ENCODE measurements at places on chromosomes 4 and X.

GRCh38 chrX:8323356-8323755, 141.3 kb upstream of the VCX3B start:
- no peak for DNase-seq

GRCh38 chr4:48851651-48852050, 20.8 kb downstream of the OCIAD1 start:
- DNase-seq, result no peak

DNA sequence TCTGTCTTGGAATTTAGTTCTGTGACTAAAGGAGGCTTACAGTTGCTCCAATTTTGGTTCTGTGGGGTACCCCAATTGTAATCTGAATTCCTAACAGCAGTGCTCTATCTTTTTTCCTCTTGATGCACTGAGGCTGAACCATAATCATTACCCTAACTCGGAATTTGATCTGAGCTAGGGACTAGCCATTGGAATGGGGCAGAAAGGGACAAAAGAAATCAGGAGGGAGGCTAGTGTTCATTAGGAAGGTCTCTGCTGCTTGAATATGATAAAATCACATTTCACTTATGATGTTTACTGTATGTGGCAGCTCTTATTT, 2.7 kb downstream of the KLF3 start:
- no peak for DNase-seq

- DNase-seq, result no peak
These were observed 136.2 kb downstream of the CPZ start for GRCh38 chr4:8728536-8729407.

DNA sequence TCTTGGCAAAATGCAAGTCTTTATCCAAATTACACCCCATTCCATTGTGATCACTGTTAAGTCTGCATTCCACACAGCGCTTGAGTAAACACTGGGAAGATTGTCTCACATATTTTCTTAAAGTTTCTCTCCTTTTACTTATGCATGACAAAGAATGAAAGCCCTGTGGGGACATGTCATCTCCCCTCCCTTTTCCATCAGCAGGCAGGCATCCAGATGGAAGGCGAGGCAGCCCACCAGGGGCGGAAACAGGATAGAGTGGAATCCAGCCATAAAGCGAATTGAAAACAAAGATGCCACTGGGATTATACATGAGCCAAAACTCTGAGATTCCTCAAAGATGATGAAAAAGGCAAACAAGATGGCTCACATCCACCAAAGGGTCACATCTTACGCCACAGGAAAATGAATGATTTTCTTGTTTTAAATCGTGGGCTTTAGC, 78.2 kb downstream of the AFAP1 start:
- DNase-seq, result peak; percentile 87

GRCh38 chr4:140150636-140150885, 3.4 kb downstream of the MAML3 start:
- peak; percentile 94 for DNase-seq

DNA sequence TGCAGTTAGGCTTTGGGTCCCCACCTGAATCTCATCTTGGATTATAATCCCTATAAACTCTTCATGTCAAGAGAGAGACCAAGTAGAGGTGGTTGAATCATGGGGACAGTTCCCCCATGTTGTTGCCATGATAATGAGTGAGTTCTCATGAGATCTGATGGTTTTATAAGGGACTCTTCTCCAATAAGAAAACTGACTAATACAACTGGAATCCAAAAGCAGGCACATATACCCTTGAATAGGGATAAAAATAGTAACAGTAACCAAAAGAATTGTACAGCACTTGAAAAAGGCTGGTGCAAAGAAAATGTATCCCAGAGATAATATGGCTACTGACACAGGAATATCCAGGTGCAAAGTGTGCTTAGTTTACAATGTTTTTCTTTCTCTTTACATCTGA, 351.5 kb upstream of the MAD2L1 start:
- DNase-seq, result no peak

DNA sequence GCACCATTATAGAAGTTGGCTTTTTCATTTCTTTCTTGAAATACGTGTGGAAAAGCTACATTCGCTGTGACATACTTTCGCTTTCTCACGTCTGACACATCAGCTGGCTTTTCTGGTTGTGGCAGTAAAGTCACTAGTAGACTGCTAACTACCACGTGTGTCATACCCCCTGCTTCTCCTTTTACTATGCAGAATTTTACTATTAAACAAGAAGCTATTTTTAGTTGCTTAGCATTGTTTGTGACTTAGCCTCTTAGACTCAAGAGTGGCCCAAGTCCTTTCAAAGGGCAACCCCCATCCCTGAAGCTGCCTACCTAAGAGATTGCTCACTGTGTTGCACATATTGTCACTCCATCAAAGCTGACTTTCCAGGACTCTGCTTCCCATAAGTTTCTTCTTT, 2.1 kb upstream of the IL2 start:
- DNase-seq, result peak; percentile 8

GRCh38 chr4:48340276-48340964, 909 bp upstream of the SLAIN2 start:
- peak; percentile 59 for DNase-seq

DNA sequence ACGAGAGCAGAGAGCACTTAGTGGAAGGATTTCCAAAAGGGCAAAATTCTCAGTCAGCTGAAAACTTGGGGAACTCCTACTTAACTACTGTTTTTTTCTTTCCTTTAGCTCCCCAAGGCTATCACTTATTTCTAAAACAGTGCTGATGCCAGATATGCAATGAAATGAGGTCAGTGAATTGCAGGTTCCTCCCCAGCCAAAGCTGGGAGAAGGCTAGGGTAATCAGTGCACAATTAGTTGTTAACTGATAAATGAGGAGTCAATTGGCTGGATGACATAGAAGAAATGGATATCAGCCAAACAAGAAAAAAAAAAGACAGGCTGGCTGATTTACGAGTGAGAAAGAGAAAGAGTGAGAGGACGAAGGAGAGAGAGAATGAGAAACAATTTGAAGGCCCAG, 195.6 kb downstream of the GPC3 start:
- no peak for DNase-seq

DNA sequence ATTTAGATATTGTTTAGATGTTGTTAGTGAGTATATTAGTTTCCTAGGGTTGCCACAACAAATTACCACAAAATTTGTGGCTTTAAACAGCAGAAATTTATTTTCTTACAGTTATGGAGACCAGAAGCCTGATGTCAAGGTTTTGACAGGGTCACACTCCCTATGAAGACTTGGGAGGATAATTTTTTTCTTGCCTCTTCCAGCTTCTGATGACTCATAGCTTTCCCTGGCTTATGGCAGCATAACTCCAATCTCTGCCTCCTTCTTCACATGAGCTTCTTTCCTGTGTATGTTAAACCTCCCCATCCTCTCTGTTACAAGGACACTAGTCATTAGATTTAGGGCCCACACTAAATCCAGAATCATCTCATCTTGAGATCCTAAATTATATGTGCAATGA, 20.9 kb upstream of the RAB40A start:
- no peak for DNase-seq

GRCh38 chr4:139295942-139296299, 5.4 kb upstream of the NAA15 start:
- DNase-seq, result no peak

DNA sequence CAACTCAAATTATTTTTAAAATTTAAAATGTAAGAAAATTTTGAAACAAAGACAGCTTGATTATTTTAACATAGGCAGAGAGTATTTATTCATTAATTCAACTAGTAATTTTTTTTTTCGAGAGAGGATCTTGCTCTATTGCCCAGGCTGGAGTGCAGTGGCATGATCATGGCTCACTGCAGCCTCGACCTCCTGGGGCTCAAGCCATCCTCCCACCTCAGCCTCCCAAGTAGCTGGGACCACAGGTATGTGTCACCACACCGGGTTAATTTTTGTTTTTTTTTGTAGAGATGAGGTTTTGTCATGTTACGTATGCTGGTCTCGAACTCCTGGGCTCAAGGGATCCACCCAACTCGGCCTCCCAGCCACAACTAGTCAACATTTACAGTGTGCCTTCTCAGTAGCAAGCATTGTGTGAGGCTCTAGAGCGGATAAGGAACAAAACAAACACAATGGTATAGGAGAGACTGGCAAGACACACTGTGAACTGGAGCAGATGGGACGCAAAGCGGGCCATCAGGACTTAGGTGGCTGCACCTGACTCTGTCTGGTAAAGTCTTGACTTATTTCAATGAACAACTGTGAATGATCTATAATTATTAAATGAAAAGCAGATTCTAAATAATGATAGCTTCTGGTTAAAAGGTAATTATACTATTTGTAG, 21.6 kb downstream of the SETD7 start:
- DNase-seq, result no peak

DNA sequence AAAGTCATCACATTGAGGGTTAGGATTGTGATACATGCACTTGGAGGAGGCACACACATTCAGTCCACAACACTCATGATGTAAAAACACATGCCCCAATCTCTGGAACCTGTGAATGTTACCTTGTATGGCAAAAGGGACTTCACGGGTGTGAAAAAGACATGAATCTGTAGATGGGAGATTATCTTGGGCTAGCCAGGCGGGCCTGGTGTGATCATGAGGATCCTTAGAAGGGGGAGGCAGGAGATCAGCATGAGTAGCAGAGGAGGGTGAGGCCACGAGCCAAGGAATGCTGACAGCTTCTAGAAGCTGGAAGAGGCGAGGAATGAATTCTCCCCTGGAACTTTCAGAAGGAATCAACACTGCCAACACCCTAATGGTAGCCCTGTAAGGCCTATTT, 77.5 kb upstream of the ENPP6 start:
- DNase-seq, result no peak

DNA sequence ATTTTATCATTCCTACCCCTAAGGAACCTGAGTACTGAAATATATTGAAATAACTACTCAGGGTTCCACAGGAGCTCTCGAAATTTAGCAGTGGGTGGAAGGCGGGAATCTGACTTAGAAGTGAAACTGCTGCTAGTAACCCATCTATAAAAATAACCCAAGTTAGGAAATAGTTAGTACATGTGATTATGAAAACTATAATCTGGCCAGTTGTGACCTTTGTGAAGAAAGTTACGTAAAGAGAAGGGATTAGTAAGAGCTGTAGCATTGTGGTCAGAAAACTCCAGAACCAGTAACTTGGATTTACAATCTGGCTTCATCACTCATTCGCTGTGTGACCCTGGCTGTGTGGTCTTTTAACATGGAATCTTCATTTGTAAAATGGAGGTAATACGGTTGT, 175.5 kb downstream of the RAPGEF2 start:
- no peak for DNase-seq

DNA sequence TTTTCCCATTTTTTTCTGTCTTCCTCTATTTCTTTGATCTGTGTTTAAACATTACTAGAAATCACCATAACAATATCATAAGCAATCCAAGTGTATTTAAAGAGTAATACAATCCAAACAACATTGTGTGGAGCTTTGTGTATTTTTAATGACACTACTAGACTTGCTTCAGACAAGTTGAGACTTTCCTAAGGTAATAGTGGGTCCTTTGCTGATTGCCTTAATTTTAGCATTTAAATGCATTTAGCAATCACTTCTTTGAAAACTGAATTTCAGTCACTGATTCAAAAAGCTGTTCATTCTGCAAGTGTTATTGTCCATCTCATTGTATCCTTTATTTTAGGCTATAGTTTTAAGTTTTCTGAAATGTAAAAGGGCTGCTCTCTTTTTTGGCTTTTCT, 804.8 kb downstream of the ADGRL3 start:
- DNase-seq, result no peak

DNA sequence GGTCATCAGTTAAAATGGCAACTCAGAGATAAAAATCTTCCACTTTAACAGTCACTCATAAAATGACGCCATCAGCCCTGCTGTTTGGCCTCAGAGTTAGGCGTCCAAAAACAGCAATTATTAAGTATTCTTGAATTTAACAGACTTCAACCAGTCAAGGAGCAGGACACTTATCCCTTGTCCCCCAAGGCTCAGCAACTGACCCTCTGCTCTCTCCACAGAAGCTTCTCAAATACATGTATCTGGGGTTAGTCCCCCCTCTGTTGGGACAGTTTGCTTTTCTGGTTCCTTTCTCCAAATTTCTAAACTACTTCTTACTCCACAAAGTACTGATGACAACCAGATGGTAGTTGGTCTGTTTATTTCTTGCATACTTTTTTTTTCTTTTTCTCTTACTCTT, 54.4 kb downstream of the SOD3 start:
- no peak for DNase-seq

DNA sequence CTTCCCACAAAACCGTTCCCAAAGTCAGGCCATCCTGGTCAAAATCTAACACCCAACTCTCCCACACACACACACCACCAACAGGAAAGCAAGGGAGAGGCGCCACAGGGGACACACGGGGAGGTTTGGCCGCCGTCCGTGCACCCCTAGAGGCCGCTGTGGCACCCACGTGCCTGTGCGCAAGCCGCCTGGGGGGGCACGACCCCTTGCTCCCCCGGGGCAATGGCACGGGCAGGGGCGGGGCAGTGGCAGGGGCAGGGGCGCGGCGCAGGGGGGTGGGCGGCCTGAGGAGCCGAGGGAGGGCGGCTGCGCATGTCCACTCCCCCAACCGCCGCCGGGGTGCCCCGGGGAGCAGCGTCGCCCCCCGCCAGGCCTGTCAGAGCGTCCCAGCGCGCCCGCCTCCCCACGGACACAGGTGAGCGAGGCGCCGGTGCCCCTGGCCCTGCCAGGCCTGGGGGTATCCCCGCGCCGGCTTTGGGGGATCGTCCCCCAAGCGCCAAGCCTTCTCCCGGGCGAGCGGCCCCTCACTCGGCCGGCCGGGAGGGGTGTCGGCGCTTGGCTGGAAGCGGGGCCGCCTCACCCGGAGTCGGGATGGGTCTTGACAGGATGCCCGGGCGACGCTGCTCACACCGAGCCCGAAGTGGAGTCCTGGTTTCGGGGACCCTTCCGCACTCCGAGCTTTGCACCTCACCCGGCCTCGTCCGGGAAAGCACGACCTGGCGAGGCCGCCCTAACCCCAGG, at the start of gene ERAS:
Gene ERAS (plus strand): TSS at position 379 of the 741 bp plus-strand sequence. CDS start 2,611 bp downstream, outside the sequence.
- DNase-seq, result no peak

DNA sequence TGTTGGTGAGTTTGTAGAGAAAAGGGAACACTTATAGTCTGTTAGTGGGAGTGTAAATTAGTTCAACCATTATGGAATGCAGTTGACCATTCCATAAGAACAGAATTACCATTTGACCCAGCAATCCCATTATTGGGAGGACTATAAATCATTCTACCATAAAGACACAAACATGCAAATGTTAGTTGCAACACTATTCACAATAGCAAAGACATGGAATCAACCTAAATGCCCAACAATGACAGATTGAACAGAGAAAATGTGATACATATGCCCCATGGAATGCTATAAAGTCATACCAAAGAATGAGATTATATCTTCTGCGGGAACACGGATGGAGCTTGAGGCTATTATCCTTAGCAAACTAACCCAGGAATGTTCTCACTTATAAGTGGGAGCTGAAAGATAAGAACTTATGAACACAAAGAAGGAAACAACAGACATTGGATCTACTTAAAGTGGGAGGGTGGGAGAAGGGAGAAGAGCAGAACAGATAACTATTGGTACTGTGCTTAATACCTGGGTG, 1819.2 kb upstream of the ADGRL3 start:
- no peak for DNase-seq
